Cardiac ventricle fibroblast (primary cell): ENCODE measurements at places on chromosomes 4 and X. TPM values are rescaled to one million over a fixed set of nuclear protein-coding genes. Genes with fewer than 3 reads are reported as not detected.

The EMD gene
- total RNA-seq, result 34.4 and 50.2 TPM in 2 replicates

The FGF13 gene
- total RNA-seq, result not detected in 2 replicates

The CRMP1 gene
- total RNA-seq, result 0.06 TPM in 1 of 2 replicates, not detected in the other

The S100P gene
- total RNA-seq, result 0.59 TPM in 1 of 2 replicates, not detected in the other

The RTL3 gene
- total RNA-seq, result not detected in 2 replicates

The TKTL1 gene
- total RNA-seq, result not detected in 2 replicates
